ENCODE measurements at places on chromosomes 12 and 14. TPM values are rescaled to one million over a fixed set of nuclear protein-coding genes. Genes with fewer than 3 reads are reported as not detected.

The TMEM132C gene
- 26.0 TPM for total RNA-seq

The SERPINA1 gene
- 1.2 TPM for total RNA-seq

The KCNJ8 gene
- 3.6 TPM for total RNA-seq

The NTN4 gene
- total RNA-seq: 4.8 TPM

The EFS gene
- total RNA-seq: 76.8 TPM

The MYH6 gene
- total RNA-seq: not detected

The BRMS1L gene
- 16.5 TPM for total RNA-seq

The PRB2 gene
- total RNA-seq: not detected

The ACTR10 gene
- total RNA-seq: 62.2 TPM

The TAC3 gene
- total RNA-seq: 0.47 TPM

The ARHGDIB gene
- 28.5 TPM for total RNA-seq

The FOXN4 gene
- total RNA-seq: not detected

The IL26 gene
- total RNA-seq: not detected
